A172 (cell line): ENCODE measurements at places on chromosomes 16 and 17.

DNA sequence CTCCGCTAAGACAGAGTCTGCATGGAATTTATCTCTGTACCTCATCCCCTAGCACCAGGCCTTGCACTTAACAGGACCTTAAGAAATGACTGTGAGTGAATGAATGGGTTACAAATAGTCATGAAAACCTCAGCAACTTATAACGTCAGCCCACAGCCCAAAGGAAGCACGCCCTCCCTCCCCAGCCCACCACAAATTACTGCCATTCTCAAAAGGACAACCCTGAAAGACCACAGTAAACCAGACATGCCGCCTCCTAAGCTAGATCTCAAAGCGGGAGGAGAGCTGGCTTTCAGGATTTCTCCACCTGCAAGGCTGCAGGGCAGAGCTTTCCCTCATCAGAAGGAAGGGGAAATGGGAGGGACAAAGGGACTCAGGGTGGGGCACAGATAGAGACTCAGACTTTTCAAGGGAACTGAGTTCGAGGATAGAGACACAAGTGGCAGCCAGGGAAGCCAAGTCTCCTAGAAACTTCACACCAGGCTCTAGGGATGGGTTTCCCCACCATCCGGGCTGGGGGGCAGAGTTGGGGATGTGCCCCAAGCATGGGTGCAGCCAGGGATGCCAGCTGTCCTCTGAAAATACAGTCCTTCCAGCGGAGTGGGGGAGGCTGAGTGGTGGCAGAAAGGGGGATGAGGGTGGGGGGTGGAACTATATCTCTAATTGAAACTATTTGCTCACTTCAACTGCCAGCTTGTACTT lies 56.7 kb downstream of the PLXDC1 start:
- DNase-seq = no peak

- no peak for DNase-seq
These were observed 5.5 kb upstream of the SLFN12L start for GRCh38 chr17:35542990-35543389.

DNA sequence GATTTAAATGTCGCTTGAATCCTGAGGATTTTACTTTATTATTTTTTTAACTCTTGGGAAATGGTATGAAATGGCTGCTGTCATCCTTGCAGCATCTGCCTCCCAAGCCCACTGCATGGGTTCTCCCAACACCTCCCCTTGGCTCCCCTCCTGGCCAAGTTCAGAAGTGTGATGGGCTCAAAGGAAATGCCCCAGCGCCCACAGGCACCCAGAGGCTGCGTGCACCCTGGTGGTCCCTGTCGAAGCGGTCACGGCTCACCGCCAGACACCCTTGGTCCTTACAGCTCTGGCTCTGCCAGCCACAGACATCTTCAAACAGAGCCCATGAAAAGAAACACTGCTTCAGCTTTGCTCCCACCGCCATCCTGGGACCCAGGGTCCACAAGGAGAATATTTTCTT lies 334.7 kb downstream of the SOX9 start:
- peak; percentile 25 for DNase-seq

DNA sequence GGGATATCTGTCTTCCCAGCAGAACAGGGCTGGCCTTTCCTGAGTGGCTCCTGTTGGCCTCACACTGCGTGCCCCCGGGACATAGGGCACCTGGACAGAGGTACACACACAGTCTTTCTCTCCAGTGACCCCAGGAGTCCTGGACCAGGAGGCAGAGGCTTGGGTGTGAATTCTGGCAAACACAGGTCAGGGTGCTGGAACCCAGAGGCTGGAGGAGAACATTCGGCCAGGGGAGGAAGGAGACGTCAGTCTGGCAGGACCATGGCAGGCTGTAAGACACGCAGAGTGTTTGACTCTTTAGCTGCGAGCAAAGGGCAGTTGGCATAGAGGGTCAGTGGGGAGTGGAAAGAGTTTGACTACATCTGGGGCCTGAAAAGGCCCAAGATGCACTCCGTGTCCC lies 4.1 kb upstream of the TVP23A start:
- DNase-seq = no peak

GRCh38 chr17:40727447-40728231 lies 24.1 kb upstream of the KRT24 start:
- DNase-seq = peak; percentile 10
